ENCODE measurements at places on chromosomes 3 and 15.

GRCh38 chr3:146159616-146160320, 1.2 kb downstream of the PLOD2 start:
- DNase-seq = no peak

GRCh38 chr15:78749831-78750230, 61.4 kb downstream of the ADAMTS7 start:
- no peak for DNase-seq

GRCh38 chr3:26106228-26106627, 316.3 kb downstream of the OXSM start:
- DNase-seq = no peak

DNA sequence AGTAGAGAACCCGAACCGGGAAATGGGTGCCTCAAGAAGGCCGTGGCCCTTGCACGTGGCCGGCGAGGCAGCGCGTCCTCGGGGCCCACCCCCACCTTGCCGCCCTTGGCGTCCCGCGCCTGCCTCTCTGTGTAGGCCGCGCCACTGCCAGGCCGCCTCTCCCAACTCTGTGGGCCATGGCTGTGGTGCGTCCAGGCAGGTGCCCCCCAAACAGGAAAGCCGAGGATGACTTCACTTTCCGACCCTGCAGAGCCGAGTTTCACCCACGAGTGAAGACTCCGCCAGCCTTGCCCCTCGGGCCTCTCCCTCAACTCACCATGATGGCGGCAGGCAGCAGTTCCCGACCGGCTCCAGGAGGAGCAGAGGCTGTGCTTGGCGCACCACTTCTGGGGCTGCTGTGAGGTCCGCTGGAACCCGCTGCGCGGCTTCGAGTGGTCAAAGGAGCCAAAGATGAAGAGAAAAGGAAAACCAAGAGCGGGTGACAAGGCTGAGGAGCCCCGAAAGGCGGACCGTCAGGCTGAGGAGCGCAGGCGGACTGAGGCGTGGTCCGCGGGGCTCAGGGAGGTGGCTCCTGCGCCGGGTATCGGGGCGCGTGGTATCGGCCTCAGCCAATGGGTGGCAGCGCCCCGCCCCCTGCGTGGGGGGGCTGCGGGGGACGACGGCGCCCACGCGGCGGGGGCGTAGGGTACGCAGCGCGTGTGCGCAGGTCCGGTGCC, at the start of gene DAZL:
Gene DAZL, minus strand, starts transcription at position 537 of the 716 bp plus-strand sequence. Its CDS starts 218 bp downstream, at position 319.
- no peak for DNase-seq

DNA sequence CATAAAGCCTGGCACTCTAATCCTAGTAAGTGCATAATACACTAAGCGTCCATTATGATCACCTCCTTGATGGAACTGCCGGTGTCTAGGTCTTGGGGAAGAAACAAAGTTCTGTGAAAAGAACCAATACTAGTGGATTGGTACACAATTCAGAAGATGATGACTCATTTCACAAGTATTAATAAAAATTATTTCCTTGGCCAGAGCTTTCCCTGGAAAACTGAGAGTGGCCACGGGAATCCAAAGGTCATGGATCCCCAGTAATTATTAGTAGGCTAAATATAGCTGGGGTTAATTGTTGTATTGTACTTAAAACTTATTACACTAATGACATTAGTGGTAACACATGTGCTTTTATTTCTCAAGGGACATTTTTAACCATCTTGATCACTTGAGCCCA, 808.0 kb upstream of the NR2F2 start:
- DNase-seq = no peak

DNA sequence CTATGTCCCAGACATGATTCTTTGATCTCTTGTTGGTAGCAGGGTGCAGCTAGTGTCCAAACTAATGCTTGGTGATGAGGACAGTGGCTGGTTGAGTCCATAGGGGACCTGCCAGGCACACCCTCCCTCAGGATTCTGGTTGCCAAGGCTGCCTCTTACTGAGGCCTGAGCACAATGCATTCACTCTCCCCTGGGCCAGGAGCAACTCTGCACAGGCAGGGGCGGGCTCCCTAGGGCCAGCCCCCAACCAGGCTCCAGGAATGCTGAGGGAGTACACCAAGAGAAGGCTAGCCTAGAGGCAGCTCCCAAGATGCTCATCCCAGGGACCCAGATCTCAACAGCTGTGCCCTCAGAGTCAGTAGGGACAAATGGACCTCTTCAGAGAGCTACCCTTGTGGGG, 46.2 kb upstream of the HERC1 start:
- DNase-seq = no peak

GRCh38 chr15:67281714-67282113, 27.1 kb downstream of the IQCH start:
- DNase-seq = no peak

DNA sequence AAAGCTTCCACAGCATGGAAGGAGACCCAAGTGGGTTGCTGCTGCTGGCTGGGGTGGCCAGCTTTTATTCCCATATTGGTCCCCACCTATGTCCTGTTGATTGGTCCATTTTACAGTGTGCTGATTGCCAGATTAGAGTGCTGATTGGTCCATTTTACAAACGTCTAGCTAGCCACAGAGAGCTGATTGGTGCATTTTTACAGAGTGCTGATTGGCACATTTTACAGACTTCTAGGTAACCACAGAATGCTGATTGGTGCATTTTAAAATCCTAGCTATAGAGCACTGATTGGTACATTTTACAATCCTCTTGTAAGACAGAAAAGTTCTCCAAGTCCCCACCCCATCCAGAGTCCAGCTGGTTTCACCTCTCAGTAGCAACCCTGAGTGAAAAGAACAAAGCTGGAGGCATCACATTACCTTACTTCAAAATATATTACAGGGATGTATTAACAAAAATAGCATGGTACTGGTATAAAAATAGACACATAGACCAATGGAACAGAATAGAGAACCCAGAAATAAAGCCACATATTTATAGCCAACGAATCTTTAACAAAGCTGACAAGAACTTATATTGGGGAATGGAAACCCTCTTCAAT, 7.5 kb upstream of the ACVR2B start:
- DNase-seq = no peak

- DNase-seq = no peak
These were observed 145.0 kb downstream of the CMSS1 start for GRCh38 chr3:99962703-99963102.

GRCh38 chr15:68578980-68579935, at the start of gene CORO2B:
TSS of gene CORO2B (plus strand) at chr15:68578993. CDS start at chr15:68579263, 270 bp downstream.
- DNase-seq = peak; percentile 45

GRCh38 chr3:135076341-135076740, 281.3 kb downstream of the EPHB1 start:
- DNase-seq = no peak

GRCh38 chr3:59540696-59541095, 490.9 kb upstream of the CFAP20DC start:
- DNase-seq = no peak

GRCh38 chr15:90033448-90033847, 32.3 kb downstream of the ZNF710 start:
- DNase-seq = no peak

- DNase-seq = no peak
These were observed 171.8 kb downstream of the TMEM108 start for GRCh38 chr3:133209871-133210550.

GRCh38 chr3:10518506-10519150, 13.2 kb upstream of the ATP2B2 start:
- DNase-seq = no peak

DNA sequence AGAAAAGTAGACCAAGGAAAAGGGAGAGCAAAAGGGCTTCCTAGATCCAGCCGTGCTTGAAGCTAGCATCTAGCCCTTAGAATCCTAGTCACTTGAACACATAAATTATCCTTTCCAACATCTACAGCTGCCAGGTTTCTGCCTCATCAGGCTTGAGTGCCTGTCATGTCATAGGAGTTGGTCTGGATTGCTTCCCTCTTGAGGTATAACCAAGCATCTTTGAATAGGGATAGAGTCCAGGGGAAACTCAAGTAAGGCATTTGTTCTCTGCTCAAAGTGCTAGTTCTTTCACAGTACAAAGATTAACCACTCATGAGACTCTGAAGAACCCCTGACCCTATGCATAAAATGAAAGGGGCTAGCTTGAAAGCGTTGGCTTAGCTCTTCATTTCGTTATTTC, 72.3 kb downstream of the SLCO3A1 start:
- DNase-seq = no peak

DNA sequence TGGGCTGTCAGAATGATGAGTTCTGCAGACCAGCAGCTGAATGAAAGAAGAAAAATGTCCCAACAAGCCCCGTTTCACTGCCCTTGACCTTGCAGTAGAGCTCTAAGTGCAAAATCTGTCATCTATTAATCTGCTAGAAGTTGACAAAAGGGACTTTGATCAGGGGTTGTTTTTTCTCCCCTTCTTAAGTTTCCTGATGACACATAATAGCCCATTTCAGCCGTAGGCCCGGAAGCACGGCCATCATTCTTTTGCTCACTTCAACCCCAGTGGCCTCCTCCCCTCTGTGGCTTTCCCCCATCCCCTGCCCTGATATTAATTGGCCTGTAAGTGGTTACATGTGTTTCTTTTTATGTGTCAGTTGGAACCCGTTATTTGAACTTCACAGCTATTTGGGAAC, 298.9 kb downstream of the RPLP1 start:
- no peak for DNase-seq

GRCh38 chr3:47646362-47646761, 67.7 kb upstream of the CSPG5 start:
- no peak for DNase-seq

DNA sequence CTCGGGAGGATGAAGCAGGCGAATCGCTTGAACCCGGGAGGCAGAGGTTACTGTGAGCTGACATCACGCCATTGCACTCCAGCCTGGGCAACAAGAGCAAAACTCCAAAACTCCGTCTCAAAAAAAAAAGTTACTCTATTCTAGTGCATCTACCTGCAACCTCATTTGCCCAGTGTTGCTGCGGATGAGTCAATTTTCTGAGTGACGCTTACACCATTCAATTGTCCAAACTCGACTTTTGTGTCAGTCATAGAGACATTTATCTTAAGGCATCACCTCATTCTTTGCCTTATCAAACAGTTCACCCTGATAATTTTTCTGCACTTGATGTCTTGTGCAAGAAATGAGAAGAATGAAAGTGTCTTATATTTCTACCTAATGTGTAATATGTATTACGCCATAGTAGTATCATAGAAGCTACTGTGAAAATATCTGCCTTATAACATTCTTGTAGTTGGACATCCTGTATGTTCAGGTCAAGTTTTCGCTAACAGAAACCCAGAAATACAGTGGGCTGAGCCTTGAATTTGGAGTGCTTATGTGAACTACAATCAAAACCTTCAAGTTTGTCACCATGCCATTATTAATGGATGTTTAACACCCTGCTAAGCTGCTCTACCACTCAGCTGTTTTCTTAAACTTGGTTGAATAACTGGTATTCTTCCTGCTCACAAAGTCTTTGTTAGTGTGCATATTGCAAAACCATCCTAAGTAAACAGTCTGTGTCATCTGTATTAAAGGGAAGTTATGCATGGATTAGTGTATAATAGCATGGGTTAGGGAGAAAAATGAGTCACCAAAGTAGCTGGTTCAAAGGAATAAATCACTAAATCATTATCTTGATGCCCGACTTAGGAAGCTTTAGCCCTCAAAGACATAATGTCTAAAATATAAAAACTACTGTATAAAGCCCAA, 531.0 kb upstream of the NR2F2 start:
- DNase-seq = peak; percentile 86

- DNase-seq = no peak
These were observed 1136.7 kb downstream of the TUSC7 start for GRCh38 chr3:117846238-117846637.

- no peak for DNase-seq
These were observed 200.5 kb downstream of the GOLGA6L6 start for GRCh38 chr15:20340931-20341661.

- DNase-seq = no peak
These were observed 65.7 kb upstream of the HES1 start for GRCh38 chr3:194070220-194070633.

DNA sequence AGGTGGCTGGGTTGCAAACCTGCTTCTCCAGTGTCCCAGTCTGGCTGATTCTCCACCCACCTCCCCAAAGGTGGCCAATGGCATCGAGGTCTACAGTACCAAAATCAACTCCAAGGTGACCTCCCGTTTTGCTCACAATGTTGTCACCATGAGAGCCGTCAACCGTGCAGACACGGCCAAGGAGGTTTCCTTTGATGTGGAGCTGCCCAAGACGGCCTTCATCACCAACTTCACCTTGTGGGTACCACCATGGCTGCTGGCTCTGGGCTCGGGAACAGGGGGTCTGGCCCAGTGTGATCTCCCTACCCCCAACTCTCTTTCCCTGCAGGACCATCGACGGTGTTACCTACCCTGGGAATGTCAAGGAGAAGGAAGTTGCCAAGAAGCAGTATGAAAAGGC, 1.8 kb downstream of the ITIH3 start:
- DNase-seq = no peak

GRCh38 chr3:111907151-111907550, 48.1 kb downstream of the PHLDB2 start:
- no peak for DNase-seq

- DNase-seq = no peak
These were observed 90.1 kb upstream of the RGMA start for GRCh38 chr15:93179072-93179471.

DNA sequence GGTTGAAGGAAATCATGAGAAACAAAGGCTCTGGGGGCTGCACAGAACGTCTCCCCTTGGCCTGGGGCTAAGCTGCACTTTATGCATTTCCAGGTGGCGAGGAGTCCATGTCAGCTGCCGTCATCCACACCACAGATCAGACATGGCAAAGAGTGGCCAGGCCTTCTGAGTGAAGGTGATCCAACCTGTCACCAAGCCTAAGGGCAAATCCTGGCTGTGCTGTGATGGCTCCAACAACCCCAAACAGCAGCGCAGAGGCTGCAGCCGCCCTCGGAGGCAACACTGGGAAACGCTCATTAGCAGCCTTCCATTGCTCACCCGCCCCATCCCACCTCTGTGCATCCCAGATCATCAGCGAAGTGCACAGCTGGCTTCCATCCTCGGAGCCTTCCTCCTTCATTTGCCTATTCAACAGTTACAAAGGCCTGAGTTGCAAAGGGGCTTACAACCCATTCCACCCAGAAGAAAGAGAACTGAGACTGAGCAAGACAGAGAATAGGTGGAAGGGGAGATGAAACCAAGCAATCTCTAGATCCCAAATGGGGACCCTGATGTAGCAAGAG, 55.7 kb downstream of the SRGAP3 start:
- no peak for DNase-seq

DNA sequence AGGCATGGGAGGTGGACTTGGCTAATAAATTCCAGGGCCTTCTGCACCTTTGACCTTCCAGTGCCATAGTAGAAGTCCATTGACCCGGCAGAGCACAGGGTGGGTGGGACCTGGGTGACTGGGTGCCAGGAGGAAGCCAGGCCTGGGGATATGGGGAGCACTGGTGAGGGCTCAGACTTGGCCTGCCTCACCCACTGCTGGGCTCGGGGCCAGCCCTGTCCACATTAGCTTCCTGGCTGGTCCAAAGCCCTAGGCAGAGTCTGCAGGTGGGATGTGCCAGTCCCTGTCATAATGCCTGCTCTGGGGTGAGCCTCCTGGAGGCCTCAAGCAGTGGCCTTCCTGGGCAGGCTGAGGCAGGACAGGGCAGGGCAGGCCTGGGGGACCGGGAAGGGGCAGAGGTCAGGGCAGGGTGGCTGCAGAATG, 38.1 kb upstream of the CHRNB4 start:
- DNase-seq = no peak

DNA sequence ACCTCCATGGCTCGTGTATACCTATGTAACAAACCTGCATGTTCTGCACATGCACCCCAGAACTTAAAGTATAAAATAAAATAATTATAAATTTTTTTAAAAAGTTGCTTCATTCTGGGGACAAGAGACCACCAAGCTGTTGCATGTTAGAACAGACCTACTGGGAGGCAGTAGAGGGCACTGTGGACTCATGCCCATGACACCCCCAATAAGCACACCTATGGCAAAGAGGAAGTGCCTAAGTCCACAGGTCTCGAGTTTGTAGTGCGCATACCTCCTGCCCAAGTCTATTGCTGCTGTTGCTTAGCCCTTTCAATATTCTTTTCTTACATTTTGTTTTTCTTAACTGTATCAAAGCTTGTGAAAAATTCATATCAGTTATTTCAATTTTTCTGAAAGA, 267.9 kb upstream of the THBS1 start:
- no peak for DNase-seq

Data from RWPE1 (cell line).